ENCODE measurements at places on chromosomes 6 and 20.

DNA sequence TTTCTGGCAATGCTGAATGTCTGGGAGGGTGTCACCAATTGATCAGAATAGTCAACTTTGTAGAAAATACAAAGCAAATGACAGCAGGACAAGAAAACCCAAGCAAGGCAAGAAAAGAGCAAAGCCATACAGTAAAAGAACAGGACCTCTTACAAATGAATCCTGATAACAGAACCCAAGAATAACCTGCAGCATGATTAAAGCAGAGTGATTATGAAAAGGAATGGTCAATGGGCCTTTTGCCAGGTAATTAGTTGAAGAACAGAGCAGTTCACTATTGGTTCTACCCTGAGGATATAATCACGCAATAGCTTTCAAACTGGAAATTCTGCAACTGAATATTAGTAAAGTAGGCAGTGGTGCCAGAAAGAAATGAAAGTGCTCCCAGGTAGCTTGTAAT lies 319.8 kb downstream of the FRK start:
- DNase-seq = no peak

GRCh38 chr6:11244387-11245126 lies 12.1 kb upstream of the NEDD9 start:
- no peak for DNase-seq

- DNase-seq = no peak
Measured at GRCh38 chr20:31642837-31643236, 5.1 kb downstream of the COX4I2 start.

GRCh38 chr6:80182308-80182707 lies 75.8 kb downstream of the BCKDHB start:
- no peak for DNase-seq

DNA sequence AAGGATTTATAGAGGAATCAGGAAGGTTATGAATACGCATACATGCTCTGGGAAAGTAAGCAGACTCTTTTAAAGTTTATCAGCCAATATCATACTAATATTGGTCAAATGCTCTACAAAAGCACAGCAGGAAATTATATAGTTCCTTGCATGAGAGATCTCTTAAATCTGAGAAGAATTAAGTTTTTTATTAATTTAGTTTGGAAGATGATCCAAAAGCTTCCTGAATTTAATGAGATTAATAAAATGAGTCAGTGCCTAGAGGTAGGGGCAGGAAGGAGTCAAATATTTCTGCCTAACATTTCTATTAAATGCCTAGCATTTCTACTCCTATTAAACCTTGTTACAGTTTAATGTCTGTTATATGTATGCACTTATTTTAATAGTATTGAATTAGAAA lies 1608.2 kb downstream of the GRIK2 start:
- DNase-seq = no peak

GRCh38 chr20:53215166-53215565 lies 243.0 kb downstream of the TSHZ2 start:
- DNase-seq = peak; percentile 34

Measured in OCI-M1 (cell line).